ENCODE measurements at places on chromosomes 1 and 21.

DNA sequence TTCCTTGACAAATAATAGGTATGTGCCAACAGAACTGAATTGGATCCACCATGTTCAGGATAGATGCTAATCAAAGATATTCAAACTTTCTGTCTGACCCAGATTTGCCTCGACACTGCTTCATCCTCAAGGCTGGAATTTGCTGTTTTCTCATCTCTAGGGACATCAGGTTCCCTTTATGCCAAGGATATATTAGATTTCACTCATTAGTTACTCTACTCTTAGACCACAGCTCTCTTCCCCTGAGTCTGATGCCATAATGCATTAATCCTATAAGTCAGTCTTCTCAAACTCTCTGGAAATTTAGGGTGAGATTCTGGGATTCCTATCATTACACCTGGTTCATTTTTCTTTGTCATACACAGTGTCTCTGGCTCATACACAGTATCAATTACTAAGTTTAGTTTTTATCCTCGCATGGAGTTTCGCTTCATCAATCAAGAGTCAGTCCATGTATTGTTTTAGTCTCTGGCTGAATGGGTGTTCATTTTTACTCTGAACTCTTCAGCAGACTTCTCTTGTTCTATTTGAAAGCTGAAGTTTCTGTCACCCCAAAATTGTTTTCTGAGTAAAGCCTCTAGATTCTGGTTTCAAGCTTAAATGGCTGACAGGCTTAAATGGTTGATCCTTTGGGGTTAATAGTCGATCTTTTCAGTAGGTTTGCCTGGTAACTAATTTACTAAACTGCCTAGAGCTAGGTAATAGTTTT is 9.3 kb upstream of the DCAF6 start:
- DNase-seq: no peak

DNA sequence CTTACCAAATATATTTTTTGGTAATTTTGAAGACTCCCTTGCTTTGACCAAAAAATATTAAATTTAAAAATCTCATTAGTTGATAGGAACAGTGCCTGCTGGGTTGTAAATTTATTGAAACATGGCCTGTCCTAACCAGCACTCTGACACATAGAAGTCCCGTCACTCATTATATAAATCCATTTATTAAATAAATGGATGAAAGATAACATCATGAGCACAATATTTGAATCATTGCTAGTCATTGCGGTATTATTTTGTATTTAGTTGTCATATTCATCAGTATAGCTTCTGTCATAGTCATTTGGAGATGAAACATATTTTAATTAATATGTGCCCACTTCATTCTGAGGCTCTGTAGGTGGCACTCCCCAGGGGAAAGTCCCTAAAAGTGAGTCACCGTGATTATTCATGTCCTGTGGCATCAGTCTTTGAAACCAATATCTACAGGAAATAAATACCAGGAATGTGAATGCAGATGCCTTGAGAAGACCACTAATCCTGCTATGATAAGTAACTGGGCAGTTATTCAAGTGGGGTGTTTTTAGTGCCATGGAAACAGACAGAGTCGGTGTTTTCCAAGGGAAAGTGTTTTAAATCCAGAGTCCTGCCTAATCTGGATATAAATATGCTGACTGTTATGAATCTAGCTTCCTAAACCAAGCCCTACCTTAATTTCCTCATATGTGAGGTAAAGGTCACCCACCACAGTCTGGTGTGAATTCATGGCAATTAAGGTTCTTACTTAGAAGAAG is 302.0 kb downstream of the DUSP10 start:
- peak; percentile 97 for DNase-seq

DNA sequence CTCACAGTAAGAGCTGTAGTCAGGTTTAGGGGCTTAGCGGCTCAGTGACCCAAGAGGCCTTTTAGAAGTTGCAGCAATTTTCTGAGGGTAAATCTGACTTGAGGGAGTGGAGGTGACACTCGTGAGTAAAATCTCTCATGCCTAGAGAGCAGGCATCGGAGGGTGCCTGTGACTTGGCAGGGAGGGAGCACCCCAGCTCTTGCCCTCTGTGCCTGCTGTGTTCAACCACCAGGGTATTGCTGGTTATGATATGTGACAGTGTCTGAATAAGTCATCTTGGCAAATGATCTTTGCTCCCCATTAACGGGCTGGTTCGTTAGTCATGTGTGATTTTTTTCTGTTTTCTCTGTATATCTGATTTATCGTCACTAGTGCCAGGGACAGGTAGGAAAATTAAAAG is 5.9 kb downstream of the MAN1C1 start:
- DNase-seq: no peak

GRCh38 chr21:34544032-34544496 is 32.1 kb upstream of the KCNE1 start:
- DNase-seq: peak; percentile 82

GRCh38 chr1:202112859-202113689 is 9.6 kb upstream of the GPR37L1 start:
- no peak for DNase-seq

- no peak for DNase-seq
Observed at GRCh38 chr1:113320972-113321680, 69.2 kb upstream of the MAGI3 start.

DNA sequence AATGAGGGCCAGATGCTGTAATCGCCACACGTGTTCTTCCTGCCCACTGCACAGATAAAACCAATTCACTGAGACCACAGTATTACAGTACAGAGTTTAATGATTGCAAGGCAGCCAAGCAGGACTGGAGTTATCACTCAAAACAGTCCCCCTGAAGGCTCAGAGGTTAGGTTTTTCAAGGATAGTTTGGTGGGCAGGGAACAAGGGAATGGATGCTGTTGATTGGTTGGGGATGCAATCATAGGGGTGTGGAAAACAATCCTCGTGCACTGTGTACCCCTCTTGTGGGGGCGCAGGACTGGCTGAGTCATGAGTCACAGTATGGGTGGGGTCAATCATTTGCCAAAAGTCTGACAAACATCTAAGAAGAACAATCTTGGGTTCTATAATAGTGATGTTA is 12.4 kb upstream of the USP1 start:
- peak; percentile 24 for DNase-seq

GRCh38 chr1:71745326-71745725 is 537.0 kb downstream of the NEGR1 start:
- peak; percentile 17 for DNase-seq

DNA sequence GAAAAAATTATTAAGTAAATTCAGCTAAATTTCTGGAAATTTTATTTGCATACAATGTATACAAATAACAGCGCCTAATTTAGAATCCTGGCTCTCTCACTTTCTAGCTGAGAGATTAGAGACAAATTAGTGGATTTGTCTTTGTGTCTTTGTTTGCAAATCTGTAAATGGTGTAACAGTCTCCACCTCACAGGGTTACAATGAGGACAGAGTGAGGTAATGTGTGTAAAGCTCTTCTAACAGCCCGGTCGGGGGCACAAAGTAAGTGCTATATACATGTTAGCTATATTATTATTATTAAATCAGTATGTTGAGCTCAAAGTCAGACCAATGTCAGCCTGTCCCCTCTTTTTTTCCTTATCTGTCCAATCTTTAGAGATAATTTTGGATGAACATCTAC is 5.0 kb upstream of the ADAMTSL4 start:
- no peak for DNase-seq

- DNase-seq: no peak
Observed at GRCh38 chr1:90358448-90358847, 358.7 kb downstream of the BARHL2 start.

- no peak for DNase-seq
Observed at GRCh38 chr1:104467590-104467989, 717.9 kb downstream of the AMY1C start.

- DNase-seq: no peak
Observed at GRCh38 chr1:77133731-77134358, 85.4 kb downstream of the PIGK start.

- DNase-seq: no peak
Observed at GRCh38 chr1:2554621-2555387, 1.4 kb upstream of the TNFRSF14 start.

DNA sequence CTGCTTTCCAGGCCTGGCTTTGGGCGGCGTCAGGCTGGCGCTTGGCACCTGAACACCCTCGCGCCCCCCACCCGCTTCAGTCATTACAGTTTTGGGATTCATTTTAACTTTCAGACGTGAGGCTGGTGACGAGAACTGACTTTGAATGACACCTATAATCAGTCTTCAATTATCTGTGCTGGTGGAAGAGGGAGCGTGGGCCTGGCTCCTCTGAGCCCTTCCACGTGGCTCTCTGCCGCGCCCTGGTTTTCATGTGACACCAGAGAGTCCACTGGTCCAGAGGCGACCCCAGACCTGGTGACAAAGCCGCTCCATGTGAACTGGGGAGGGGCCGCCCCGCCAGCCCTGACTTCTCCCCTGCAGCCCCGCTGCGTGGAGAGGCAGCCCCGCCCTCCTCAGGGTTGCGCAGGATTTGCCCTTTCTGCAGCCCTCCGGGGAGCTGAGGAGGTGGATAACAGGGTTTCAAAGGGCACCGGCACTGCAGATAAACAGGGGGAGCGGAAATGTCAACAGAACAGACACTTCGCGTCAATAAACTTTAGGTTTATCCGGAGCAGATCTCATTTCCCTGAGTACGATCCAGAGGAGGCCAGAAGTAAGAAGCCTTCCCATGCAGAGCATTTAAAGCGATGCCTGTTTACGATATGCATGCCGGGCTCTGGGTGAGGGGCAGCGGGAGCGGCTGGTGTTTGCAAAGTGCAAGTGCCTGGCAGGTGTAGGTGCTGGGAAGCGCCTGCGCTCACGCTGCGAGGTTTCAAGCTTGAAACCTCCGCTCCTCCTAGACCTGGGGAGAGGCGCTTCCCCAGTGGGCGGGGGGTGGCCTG is 56.4 kb downstream of the AJAP1 start:
- DNase-seq: no peak

GRCh38 chr1:119908661-119909060 is 12.3 kb upstream of the ADAM30 start:
- no peak for DNase-seq

DNA sequence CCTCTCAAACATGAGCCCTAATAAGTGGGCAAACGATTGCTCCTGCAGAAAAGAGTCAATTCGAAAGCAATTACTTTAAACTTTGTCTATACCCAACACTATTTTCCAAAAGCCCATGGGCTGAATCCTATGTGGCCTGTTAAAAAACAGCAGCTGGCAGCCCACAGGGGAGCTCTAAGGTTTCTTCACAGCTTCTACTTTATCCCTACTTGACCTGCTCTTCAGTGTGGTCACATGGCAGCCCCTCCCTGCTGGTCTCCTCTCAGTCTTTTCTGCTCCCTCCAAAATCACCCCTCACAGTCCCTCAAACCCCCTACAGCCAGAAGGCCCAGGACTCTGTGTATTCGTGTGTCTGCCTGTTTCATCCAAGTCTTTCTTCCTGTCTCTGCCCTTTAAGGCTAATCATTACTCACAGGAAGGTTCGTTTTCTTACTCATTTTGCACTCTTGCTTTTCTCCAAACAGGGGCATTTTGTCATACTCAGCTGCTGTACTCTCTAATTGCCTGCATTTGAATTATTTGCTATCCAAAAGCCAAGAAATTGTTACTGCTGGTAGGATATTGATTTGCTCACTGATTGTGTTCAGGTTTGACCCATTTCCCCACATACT is 62.4 kb upstream of the FAM3B start:
- no peak for DNase-seq

GRCh38 chr1:230032516-230033281 is 34.3 kb upstream of the GALNT2 start:
- DNase-seq: no peak

DNA sequence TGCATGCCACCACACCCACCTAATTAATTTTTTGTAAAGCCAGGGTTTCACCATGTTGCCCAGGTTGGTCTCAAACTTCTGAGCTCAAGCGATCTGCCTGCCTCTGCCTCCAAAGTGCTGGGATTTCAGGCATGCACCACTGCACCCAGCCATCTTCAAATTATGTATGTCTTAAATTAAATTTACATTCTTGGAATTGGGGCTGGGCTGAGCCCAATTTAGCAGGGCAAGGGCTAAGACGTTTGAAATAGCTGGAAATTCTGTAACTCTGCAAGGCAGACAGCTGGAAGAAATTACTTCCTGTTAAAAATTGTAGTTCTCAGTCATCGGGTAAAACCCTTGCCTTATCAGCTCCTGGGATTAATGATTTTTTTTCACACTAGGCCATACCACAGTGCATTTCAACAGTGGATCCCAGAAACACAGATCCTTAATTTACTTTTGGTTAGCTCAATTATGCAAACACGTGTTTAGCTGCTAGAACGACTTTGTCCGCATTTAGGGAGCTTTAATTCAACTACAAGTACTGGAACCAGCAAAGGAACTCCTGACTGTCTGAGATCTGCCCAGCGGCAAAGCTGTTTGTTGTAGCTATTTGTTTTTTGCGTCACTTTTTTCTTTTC is 83.3 kb downstream of the OLFML3 start:
- peak; percentile 15 for DNase-seq

- DNase-seq: no peak
Observed at GRCh38 chr1:110872745-110873720, at the start of gene CD53. TSS of gene CD53 (plus strand) at chr1:110873148. CDS start at chr1:110891409, 18,261 bp downstream.

GRCh38 chr1:43063394-43064219 is 104.9 kb upstream of the SLC2A1 start:
- DNase-seq: no peak

GRCh38 chr1:109191377-109191776 is 22.3 kb upstream of the SARS1 start:
- DNase-seq: no peak

- DNase-seq: peak; percentile 81
Observed at GRCh38 chr21:31201548-31201947, 142.5 kb downstream of the TIAM1 start.

GRCh38 chr21:35219291-35219690 is 170.2 kb upstream of the RUNX1 start:
- no peak for DNase-seq

GRCh38 chr1:160371756-160372155 is 4.9 kb downstream of the NHLH1 start:
- DNase-seq: no peak

DNA sequence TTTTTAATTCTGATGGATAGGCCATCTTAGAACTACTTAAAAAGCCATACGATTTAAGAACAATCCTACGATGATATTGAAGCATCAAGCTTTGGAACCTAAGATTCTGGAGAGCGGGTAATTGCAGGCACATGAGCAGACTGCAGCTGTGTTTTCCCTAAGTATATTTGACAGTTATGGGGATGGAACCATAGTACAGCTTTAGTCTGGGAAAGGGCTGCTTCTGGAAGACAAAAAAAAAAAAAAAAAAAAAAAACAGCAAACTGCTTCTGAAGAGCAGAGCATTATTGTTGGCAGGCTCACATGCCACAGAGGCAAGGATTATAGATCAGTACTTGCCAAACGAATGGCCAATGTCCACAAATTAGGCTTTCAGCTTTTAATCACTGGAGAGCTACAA is 1618.7 kb downstream of the AMY1C start:
- DNase-seq: no peak

DNA sequence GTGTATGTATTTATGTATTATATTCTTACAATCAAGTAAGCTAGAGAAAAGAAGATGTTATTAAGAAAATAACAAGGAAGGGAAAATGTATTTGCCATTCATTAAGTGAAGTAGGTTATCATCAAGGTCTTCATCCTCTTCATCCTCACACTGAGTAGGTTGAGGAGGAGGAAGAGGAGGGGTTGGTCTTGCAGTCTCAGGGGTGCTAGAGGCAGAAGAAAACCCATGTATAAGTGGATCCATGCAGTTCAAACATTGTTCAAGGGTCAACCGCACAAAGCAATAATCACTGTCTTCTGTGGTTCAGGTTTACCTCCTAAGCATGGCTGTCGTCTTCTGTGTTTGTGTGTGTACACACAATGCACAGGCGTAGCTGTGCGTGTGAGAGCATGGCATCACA is 16.9 kb downstream of the URB2 start:
- DNase-seq: no peak

GRCh38 chr1:237104096-237104495 is 62.1 kb downstream of the RYR2 start:
- no peak for DNase-seq

- DNase-seq: no peak
Observed at GRCh38 chr1:95287825-95288224, 53.8 kb downstream of the RWDD3 start.

GRCh38 chr1:242225767-242226573 is 227.1 kb upstream of the MAP1LC3C start:
- peak; percentile 34 for DNase-seq
